ENCODE measurements at places on chromosomes 16 and 17.

- no peak for DNase-seq
Observed at GRCh38 chr16:7680296-7680695, 347.7 kb downstream of the RBFOX1 start.

GRCh38 chr17:82167028-82167427, 45.6 kb downstream of the CCDC57 start:
- DNase-seq = no peak

DNA sequence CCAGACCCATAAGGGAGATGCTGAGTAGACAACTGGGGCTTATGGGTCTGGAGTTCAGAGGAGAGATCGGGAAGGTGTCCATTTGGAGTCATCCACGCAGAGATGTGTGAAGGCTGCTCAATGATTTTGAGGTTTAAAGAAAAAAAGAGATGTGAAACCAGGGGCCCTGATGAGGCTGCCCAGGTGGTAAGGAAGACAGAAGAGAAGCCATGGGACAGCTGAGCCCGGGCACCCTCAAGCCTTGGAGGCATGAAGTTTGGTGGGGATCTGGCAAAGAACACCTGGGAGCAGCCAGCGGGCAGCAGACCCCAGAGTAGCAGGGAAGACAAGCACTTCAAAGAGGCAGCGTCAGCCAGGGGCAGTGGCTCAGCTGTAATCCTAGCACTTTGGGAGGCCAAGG, 20.8 kb upstream of the MYO15B start:
- DNase-seq = no peak

- no peak for DNase-seq
Observed at GRCh38 chr17:27635275-27635823, 4.4 kb downstream of the LGALS9 start.

GRCh38 chr16:75309899-75310430, 58.5 kb upstream of the BCAR1 start:
- no peak for DNase-seq

- no peak for DNase-seq
Observed at GRCh38 chr17:3965118-3965800, 1.0 kb upstream of the ATP2A3 start.

DNA sequence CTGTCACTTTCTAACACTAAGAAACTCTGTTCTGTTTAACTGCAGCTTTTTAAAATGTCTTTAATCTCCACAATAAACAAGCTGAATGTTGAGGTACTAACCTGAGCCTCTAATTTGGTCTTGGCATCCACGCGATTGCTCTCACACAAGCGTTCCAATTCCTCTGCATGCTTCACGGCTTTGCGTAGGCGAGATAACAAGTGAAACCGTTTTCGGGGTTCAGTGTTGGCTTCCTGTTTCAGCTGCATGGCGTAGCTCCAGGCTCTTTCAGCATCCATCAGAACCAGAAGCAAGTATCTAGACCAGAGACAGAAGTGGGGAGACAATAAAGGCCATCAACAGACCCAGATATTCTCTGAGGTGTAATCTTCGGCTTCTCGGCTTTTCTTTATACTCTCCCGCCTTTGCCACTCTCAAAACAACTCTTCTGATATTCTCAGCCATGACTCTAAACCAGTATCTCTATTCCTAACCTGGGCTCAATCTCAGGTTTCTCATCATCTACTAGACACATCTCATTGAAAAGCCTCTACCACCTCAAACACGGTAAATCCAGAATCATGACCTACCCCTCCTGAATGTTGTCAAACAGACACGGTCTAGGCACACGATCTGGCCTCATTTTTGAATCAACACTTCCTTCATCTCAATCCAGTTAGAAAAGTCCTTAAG, 8.3 kb downstream of the SRP68 start:
- no peak for DNase-seq

- no peak for DNase-seq
Observed at GRCh38 chr17:55366020-55366481, 55.6 kb downstream of the MMD start.

DNA sequence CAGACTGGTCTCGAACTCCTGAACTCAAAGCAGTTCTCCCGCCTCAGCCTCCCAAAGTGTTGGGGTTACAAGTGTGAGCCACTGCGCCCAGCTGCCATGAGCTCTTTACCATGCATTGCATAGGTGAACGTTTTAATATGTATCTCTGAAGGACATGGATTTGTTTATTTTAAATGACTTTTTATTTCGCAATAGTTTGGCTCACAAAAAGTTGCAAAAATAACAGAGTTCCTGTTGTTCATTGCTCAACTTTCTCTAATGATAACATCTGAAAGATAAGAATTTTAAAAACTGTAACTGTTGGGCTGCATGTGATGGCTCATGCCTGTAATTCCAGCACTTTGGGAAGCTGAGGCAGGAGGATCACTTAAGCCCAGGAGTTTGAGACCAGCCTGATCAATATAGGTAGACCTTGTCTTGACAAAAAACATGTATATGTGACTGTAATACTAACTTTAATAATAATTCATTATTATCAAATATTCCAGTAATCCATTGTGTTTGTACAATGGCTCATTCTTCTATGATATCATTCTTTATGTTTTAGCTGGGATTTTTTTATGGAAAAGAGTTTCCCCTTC, 80.1 kb downstream of the ABCC1 start:
- no peak for DNase-seq

DNA sequence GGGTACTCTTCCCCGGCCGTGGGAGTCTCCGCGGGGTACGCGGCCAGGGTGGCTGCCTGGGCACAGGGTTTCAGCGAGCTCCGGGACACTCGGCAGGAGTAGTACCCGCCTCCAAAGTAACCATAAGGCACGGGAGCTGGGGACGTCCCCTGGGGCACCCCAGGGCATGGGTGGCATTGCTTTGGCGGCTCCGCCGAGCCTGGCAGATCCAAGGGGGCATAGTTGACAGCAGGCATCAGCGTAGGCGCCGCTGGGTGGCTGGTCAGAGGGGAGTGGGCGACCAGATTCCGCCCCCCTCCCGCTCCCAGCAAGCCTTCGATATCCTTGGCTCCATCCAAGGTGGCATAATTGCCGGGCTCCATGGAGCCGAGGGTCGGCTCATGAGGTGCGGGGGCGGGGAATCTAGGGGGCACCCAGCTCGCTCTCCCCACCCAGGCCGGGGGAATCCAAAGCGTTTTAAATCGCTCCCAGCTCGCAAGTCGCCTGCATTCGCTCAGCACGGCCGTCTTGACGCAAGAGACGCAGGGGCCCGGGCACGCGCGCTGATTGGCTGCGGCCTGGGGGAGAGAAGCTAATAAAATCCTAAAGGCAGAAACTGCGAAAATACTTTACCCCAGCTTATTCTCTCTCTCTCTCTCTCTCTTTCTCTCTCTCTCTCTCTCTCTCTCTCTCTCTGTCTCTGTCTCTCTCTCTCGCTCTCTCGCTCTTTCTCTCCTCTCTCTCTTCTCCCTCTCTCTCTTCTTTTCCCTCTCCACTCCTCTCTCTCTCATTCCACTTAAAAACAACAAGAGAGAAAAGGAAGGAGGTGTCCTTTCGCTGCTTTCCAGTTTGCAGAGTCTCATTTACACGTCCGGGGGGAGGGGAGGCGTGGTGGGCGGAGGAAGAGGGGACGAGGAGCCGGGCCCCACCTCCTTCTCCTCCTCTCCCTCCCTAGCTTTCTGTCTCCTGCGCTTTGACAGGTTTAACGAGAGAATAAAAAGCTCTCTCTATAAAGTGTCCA, at the start of gene HOXB13:
Gene HOXB13 (minus strand): TSS at position 519 of the 1,000 bp plus-strand sequence. CDS start 157 bp downstream, at position 362.
- no peak for DNase-seq
